ENCODE measurements at places on chromosomes 1 and 21.

GRCh38 chr21:36214561-36214960 lies 57.9 kb downstream of the DOP1B start:
- DNase-seq = no peak

GRCh38 chr1:66929146-66929688 lies 4.4 kb downstream of the MIER1 start:
- DNase-seq = no peak

- DNase-seq = no peak
Measured at GRCh38 chr1:38891753-38892152, 10.4 kb upstream of the GJA9 start.

GRCh38 chr1:5084676-5085075 lies 430.3 kb downstream of the AJAP1 start:
- DNase-seq = no peak

DNA sequence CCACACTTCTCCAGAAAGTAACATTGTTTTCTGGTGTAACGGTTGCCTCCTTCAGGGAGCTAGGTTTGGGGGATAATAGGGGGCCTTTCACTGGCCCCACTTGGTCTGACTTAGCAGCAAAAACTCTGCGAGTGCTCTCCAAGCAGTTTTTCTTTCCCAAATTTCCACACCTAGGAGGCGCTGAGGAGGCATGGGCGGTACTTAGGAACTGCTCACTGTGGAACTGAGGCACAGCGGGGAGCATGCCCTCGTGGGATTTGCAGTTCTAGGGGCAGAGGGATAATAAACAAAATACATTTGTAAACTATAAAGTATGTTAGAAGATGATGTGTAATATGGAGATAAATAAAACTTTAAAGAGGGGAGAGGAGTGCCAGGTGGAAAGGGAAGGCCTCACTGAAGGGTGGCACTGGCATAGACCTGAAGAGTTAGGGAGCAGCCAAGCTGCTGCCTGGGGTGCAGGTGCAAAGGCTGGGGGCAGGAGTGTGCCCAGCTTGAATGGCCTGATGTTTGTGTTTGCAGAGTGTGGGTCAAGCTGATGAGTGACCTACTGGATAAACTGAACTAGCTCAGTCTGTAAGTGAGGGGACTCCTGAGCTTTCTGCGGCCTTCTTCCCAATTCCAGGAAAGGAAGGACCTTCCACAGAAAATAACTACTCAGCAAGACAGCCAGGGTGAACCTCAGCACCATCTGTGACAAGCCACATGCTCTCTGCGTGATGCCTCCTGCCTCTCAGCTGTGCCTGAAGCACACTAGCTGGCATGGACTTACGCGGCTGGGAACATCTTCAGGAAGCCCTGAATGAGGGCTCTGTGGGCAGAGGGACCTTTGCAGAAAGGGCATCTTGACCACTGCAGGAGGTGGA lies 1.9 kb downstream of the EPHX1 start:
- no peak for DNase-seq

DNA sequence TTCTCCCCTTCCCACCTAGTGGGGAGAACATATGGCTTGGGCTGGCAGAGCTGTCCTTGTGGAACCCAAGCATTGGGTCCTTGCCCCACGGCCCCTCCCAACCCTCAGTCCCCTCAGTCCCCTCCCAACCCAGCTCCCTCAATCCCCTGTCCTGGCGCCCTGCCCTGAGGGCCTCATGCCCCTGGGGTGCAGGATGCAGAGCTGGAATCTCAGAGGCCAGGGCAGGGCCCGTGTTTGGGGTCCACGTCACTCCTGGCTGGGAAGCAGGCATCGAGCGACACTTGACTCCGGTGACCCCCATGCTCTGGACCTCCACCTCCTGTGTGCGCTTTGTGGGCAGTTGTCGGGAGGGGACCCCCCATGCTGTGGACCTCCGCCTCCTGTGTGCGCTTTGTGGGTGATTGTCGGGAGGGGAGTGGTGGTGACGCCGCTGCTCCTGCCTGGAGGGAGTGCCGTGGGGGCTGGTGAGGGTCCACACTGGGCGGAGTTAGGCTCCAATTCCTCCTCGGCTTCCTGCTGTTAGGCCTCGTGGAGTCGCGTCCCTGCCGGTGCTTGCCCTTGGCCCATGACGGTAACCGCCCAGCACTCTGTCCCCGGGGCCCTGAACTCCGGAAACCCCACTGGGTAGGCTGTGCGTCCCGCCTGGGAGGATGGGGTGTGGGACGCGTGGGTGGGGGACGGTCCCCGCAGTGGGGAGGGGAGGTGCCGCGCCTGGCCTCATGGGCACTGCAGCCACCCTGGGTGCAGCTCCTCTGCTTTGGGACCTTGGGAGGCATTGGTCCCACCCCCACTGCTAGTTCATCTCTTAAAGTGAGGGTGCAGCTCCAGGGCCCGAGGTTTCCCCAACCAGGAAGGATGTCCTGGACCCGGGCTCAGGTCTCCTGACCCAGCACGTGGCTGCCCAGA lies 31.2 kb downstream of the SLX9 start:
- no peak for DNase-seq

- DNase-seq = no peak
Measured at GRCh38 chr1:66395202-66396061, 138.5 kb upstream of the SGIP1 start.

DNA sequence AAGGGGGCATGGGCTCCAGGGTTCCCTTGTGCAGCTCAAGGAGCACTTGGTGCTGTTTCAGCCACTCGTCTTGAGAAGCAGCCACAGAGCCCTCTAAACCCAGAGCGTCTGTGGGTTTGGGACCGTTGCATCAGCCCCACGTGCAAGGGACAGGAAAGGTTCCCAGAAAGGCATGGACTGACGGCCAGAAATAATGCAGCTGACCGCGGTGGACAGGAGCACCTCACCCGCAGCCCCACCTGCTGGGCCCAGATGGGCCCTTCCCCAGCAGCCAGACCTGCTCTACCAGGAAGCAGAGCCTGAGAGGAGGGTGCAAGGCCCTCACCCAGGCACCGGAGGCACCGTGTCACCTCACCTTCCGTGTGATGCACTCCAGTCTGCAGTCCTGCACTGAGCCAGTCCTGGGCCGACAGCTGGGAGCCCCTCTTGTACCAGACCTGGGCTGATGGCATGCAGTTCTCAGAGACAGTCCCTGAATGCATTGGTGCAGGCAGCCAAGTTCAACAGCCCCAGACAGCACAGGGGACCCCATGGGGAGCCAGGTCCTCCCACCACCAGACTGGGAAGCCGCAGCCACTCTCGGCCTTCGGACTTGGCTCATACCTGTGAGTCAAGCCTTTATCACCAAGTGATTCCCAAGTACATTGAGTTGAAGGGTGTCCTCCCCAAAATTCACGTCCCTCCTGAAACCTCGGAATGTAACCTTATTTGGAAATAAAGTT lies 4.8 kb upstream of the TFF3 start:
- DNase-seq = no peak

- DNase-seq = no peak
Measured at GRCh38 chr1:8096105-8097011, 70.2 kb upstream of the ERRFI1 start.

DNA sequence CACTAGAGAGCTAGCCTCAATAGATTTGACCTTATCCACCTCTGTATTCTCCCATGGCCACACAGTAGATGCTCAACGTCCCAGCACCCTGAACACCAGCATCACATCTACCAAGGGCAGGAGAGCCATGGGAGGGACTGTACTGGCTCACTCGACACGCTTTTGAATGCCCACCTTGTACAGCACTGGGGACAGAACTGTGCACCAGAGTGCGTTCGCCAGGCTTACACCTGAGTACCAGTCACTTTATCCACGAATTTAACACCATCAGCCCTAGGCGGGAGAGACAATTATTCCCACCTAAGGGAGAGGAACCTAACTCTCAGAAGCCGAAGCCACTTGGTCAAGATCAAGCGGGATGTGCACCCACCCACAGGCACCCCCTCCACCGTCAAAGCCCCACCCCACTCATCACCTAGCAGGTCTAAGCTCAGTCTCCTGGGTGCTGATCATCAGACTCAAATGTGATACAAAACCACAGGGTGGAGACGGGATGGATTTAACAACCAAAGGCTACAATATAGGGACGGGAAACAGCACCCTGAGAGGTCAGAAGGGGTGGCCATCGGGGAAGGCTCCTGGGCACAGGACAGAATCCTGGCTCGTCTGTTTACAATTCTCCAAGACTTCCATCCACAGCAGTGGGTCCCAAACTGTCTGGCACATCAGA lies 110.5 kb downstream of the GLIS1 start:
- DNase-seq = no peak
